ENCODE measurements at places on chromosomes 5 and 9.

DNA sequence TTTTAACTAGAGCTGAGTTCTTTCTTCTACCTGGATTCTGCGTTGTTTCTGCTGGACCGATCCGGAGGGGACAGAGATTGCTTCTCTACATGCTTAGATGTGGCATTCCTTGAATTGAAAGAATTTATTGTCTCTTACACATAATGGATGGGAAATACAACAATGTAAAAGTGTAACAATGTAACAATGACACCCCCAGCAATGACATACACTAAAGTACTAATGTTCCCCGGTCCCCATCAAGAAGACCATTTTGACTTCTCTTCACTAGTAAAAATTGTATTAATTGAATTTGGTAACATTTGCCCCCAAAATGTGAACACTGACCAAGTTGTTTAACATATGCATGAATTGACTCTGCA is 760.2 kb downstream of the TAF11L14 start:
- DNase-seq: no peak

- no peak for DNase-seq
Observed at GRCh38 chr9:80698725-80699410, 990.5 kb downstream of the TLE1 start.

DNA sequence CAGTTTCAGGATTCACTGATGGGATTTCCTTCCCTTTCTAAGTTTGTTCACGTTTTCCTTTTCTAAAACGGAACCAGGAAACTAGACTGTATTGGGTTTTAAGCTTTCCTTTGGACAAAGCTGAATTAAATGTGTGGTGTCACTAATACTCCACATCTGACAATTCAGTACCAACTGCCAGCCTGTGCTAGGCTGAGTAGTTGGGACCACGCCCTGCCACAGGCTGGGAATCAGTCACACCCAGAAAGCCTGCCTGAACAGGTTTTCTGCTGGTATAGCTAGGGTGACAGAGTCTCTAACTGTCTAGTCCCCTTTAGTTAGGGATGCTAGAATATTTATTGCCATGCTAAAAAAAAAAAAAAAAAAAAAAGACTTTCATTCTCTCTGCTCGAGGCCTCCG is 15.6 kb downstream of the SPACA9 start:
- DNase-seq: no peak

GRCh38 chr5:92525131-92525530 is 1055.9 kb downstream of the NR2F1-AS1 start:
- no peak for DNase-seq

- DNase-seq: peak; percentile 68
Observed at GRCh38 chr5:31638748-31639418, at the start of gene PDZD2. TSS of gene PDZD2 (plus strand) at chr5:31639131.

GRCh38 chr5:147170603-147171002 is 64.2 kb upstream of the STK32A start:
- no peak for DNase-seq

GRCh38 chr9:22237497-22238363 is 208.9 kb upstream of the DMRTA1 start:
- DNase-seq: peak; percentile 92

GRCh38 chr5:93596310-93596675 is 13.3 kb downstream of the NR2F1 start:
- DNase-seq: no peak

- DNase-seq: no peak
Observed at GRCh38 chr5:119322312-119322947, 33.4 kb upstream of the TNFAIP8 start.

GRCh38 chr5:39426051-39426745 is 1.4 kb upstream of the DAB2 start:
- DNase-seq: no peak

DNA sequence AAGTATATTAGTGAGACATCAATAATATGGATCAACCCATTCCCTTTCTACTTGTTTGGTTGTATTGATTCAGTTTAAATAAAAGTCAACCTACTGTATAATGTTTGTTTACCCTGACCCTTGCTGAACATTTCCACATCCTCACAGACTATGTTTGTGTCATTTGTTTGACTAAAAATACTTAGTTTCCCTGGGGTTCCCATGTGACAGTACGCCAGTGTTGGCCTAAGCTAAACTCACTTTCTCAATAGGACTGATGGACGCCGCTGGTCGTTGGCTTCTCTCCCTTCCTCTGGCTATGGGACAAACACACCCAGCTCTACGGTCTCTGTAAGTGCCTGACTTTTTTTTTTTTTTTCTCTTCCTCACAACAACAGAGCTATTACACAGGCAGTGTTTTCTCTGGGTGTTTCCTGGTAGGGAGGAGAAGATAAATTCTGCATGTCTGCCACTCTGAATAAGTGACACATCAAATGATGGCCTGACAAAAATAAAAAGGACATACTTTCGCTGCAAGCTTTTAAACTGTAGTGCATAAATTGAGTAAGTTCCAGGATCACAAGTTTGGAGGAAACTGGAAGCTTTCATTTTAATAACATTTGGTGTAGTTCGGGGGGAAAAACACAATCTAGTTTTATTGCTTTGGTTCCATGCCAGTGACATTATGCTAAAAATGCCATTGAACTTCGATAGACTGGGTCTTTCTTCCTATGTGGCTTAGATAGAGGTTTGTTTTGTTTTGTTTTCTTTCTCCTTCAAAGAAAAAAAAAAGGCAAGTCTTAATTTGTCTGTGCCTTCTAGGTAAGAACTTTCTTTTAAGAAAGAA is 101.0 kb downstream of the CD180 start:
- DNase-seq: no peak

DNA sequence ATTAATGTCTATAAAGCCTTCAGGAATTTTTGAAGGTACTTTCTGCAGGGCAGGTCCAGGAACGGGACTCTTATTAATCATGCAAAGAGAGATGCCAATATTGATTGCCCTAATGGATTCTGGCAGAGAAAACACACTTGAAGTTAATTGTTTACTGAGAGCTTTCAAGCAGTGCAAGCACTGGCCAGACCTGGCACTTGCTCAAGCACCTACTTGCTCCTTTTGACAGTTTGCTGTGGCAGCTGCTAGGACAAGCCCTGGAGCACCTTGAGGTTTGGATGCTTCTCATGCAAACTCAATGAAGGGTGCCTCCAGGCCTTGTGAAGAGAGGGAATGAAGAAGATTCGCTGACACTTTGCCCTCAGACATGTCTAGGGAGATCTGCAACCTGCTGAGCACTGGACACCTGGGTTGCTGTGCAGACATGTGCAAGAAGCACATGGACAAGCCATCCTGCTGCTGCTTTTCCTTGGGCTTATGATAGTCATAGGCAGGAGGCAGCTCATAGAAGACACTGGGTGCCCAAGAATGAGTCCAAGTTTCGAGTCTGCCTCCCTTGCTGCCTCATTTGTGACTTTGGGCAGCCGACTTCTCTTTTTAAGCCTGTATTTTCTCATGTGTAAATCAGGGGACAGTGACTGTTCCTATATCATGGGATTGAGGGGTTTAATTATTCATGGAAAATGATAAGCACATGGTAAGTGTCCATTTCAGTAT is 88.8 kb upstream of the EQTN start:
- no peak for DNase-seq

DNA sequence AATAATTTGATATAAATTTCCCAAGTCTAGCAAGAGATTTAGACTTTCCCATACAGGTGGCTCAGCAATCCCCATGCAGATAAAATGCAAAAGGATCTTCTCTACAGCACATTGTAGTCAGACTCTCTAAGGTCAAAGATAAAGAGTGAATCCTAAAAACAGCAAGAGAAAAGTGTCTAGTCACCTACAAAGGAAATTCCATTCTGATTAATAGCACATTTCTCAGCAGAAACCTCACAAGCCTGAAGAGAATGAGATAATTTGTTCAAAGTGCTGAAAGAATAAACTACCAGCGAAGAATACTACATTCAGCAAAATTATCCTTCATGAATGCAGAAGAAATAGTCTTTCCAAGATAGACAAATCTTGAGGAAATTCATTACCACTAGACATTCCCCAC is 493.3 kb downstream of the PRELID2 start:
- DNase-seq: peak; percentile 51

GRCh38 chr9:87766697-87767096 is 40.8 kb downstream of the CTSL start:
- no peak for DNase-seq

DNA sequence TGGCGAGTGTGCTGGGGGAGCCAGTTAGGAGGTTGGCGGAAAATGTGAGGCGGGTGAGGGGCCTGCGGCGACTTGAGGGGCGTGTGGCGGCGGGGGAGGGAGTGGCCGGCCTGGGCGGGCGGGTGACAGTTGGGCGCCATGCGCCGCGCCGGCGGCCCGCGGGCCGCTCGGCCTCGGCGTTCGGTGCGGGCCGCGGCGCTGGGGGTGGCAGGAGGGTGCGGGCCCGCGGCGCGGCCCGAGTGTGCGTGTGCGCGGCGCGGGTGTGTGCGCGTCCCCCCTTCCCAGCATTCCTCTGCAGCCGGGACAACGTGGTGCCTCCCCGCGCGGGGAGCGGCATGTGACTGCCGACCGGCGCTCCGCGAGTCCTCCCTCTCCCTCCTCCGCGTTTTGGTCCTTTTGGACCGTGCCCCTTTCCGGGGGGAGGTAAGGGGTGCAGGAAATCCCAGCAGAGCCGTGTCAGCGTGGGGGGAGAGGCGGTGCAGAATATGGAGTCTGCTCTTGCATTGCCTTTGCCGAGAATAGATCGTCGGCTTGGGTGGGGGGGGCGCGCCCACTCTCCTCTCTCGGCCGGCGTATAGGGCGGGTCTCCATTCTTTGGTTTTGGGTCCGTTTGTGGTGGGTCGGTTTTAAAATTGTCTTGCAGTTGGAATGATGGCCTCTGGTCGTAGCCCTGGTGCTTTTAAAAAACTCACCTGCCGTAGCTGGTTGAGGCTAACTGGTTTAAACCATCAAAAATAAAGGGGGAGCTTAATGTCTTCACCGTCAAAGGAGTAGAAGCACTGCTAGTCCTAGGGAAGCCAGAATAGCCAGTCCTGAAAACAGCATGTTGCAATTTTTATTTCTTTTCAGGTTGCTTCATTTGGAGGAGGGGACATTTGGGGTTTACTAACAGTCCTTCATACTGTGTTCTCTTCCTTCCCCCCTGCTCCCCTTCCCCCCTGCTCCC is 2.0 kb downstream of the LARP1 start:
- DNase-seq: peak; percentile 47

GRCh38 chr9:123771690-123772089 is 158.2 kb downstream of the DENND1A start:
- no peak for DNase-seq

DNA sequence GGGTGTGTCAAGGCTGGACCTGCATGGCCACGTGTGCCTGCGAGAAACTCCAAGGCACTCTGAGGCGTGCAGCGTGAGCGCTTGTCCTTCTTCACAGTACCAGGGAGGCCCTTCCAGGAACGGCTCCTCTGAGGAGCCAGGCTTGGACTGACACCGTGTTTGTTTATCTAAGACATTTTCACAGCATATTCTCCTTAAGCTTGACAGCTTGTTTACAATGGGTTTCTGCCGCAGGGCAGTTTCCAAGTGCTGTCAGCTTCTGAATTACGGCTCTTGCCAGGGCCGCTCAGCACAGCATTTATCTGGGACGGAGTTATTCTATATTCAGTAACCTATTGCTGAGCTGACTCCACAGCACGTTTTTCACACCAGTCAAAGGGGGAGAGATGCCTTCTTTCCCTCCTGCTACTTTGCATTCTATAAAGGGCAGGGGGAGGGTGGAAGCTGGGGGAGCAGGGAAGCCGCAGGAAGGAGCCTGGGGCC is 98.4 kb downstream of the LMNB1 start:
- no peak for DNase-seq

DNA sequence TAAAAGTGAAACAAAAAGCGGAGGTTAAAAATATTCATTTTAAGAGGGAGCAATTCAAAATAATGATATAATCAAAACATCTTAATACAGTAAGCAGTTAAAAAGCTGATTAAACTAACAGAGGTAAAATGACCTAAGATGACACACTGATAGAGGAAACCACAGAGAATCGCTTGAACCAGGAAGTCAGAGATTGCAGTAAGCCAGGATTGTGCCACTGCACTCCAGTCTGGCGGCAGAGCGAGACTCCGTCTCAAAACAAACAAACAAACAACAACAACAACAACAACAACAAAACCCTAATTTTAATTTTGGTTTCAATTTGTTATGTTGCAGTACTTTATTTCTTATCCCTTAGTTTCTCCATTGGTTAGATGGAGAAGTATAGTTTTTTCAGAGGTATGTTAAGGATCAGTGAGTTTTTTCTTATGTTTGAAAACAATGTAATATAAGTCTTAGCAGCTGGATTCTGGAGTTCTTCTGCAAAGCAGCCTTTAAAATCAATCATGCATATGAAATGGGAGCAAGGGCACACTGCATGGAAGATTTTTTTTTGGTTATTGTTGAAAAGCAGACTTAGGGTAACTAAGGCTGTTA is 58.5 kb downstream of the MLANA start:
- peak; percentile 33 for DNase-seq

DNA sequence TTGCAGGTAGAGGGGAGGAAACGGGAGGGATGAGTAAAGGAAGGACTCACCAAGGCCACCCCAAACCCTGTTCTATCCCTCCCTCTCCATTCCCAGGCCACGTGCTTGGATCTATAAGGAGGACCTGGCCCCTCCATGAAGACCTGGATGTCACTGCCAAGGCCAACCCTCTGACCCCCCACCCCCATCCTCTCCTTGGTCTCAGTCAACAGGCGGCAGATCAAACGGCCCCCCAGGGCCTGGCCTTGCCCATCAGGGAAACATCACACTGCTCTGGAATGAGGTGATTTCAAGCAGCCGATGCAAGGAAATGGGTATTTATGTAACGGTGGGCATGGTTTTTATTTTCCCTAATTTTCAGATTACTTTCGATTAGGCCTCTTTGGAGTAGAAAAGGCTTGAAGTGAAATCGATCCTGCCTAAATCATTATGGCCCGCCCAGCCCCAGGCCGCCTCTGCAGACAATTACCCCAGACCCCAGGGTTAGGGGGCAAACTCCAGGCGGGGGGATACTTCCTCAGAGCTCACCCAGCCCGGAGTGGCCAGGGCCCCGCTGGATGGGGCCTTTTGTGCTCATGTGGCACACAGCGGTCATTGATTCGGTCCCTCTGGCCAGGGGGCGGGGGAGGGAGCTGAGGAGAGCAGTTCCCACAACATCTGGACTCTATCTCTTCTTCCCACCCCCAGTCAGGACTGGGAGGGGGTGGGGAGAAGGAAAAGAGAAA is 125.3 kb downstream of the PHF2 start:
- no peak for DNase-seq

GRCh38 chr9:22165144-22165543 is 156.0 kb upstream of the CDKN2B start:
- peak; percentile 56 for DNase-seq

- peak; percentile 82 for DNase-seq
Observed at GRCh38 chr5:177232761-177233160, 70.8 kb downstream of the RAB24 start.

DNA sequence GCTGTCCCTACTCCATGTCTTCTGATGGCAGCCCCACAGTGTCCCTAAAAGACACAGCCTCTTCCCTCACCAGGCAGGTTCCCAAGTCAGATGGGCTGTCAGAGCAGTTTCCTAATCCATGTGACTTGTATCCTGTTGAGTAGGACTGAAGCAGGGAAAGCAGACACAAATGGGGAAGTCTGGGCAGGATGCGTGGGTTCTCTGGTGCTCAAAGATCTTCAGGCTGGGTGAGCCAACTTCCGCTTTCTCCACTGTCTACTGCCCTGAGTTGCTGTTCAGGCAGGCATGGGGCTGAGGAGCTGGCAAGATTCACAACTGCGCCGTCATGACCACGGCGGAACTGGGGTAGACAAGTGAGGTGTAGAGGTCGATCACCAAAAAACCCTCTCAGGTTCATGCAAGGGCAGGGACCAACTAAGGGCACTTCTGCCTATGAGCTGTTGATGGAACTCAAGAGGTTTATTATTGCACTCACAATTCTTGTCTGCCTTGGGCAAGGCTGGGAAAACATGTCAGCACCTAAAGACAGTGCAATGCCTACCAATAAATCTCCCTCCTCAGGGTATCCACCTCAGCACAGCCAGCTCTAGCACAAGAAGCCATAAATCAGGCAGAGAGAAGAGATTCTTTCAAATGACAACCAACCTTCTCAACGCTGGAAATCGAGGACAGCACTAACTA is 83.4 kb downstream of the RAPGEF1 start:
- no peak for DNase-seq
